ENCODE measurements at places on chromosomes 5 and 9.

DNA sequence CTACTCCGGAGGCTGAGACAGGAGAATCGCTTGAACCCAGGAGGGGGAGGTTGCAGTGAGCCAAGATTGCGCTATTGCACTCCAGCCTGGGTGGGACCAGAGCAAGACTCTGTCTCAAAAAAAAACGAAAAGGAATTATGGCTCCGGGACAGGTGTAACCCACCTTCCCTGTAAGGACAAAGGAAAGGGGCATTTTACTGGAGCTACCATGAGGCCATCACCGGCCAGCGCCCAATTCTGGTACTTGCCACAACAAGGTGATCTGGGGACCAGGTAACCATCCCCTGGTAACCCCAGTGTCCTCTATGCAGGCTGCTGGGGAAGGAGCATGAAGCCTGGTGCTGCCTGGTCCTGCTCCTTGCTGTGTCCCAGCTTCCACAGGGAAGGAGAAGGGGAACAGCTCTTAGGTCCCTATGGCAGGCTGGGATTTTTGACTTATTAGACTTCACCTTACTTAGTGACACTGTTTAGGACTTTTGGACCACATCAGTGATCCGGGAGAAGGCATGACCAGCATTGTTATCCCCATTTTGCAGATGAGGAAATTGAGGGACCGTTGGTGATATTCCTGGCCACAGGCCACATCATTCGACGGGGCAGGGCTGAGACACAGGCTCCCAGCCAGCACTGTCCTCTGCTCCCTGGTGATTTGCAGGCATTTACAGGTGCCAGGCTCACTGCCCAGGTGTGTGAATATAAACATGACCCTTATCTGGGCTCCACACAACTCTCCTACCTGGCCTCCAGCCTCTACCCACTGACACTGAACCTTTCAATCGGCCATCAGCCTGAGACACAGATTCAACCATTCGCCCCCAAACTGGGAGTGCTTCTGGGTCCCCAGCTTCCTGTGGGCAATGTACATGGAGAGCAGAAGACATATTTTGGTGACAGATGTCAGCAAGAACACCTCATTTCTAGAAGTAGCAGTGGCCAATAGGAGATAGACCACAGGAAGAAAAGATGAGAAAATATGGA, 26.5 kb upstream of the ABO start:
- DNase-seq = no peak

- no peak for DNase-seq
These were observed 186.2 kb downstream of the DRD1 start for GRCh38 chr5:175257847-175258194.

GRCh38 chr5:135245521-135246499, 153.2 kb downstream of the MACROH2A1 start:
- peak; percentile 62 for DNase-seq

DNA sequence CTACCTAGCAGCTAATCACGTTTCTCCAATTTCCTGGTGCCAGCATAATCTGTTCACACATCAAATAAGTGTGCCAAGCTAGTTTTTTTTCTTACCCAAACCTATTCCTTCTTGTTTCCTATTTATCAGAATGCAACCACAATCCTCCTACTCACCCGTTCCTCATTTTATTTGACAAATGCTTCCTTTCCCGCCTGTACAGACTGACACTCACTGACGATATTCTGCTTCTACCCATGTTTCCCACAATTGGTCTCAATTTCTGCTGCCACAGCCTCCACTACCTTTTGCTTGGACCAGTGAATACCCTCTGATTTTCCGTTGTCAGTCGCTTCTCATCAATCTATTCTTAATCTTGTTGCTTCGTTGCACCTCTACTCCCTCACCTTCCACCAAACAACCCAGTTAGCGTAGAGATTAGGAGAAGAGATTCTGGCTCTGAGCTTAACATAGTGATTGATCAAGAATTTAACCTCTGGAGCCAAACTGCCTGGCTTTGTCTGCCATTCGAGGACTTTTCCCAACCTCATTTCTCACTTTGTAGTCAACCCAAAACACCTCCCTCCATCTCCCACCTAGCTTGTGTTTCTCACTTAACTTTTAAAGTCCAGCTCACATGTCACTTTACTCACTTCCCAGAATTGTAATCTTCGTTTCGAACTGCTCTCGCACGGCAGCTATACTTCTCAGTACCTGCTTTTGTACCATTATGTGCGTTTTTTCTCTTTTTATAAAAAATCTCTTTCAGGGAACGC, 729 bp upstream of the TMEM38B start:
- DNase-seq = no peak

DNA sequence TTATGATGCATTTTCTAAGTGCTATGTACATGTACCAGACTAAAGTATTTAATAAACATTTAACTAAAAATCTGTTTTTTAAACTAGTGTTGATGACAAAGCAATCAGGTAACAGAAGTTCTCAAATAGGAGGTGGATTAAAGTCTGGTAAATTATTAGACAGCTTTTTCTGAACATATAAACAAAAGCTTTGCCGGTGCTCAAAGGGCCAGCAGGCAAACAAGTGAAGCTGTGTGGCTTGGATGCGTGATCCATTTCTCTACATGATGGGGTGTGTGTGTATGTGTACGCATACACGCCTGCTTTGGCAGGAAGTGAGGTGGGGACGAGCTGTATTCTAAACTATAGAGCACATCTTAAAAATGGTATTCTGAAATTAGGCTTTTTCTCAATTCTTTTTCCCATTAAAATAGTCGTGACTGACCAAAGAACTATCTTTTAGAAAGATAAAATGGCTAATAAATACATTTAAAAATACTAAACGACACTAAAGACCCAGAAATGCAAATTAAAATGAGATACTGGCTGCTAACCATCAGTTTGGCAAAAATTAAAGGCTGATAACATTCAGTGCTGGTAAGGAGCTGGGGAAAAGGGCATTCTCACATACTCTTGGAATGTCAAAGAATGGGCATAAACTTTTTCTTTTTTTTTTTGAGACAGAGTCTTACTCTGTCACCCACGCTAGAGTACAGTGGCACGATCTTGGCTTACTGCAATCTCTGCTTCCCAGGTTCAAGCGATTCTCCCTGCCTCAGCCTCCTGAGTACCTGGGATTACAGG, 174.0 kb downstream of the MAPKAP1 start:
- DNase-seq = no peak

DNA sequence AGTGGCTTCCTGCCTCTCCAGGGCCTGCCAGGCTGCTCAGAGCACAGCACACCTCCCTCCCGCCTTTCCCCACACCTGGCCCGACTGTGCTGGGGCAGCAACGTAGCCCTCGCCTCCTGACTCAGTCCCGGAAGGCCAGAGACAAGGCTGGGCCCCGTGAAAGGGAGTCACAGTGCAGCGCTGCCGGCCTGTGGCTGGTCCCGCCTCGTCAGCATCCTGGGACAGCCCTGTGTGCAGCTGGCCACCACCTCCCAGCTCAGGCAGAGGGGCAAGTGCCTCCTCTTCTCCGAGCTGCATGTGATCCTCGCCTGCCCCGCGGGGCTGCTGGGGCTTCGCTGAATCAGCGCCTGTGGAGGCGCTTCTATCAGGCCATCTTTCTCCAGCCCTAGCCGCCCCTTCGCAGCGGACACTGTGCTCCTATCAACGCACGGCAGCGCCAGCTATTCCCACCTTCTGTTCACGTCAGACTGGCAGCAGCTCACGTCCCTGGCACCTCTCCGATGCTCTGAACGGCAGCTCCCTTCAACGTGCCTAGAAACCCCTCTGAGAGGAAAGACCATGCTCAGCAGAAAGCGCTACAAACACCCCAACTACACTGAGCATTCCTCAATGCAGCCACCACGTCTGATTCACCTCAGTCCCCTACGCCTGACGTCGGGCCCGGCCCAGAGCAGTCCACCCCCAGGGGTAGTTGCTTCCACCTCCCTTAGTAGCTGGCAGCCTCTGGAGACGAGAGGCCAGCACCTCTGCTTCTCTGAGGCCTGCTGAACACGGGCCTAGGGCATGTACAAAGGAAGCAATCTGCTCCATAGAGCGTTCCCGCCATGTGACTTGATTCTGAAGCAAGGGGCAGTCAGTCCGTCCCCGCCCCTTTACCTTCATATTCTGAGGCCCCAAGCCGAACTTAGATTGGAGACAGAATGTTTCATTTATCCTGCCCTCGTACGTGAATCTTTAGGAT, 78.8 kb downstream of the GPR21 start:
- no peak for DNase-seq

DNA sequence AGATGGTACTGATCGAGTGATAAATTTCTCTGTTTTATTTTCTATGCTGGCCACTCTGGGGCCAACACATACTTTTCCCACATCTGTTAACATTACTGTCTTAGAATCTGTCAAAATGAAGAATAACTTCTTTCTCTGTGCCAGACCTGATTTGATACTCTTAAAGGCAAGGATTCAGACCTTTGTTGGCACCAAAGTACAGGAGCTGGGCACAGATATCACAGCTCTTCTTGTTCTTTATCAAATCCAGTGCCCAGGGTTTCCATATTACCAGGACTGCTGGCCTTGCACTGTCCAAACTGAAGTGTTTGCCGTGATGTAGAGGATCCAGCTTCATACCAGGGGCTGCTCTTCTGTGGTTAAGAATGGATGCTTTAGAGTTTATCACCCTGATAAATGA, 20.9 kb downstream of the ZNF474 start:
- no peak for DNase-seq

GRCh38 chr5:178419651-178420050, 170.5 kb downstream of the COL23A1 start:
- DNase-seq = no peak
